CD4-positive, alpha-beta memory T cell (primary cell): ENCODE measurements at places on chromosomes 6 and 20. TPM values are rescaled to one million over a fixed set of nuclear protein-coding genes. Genes with fewer than 3 reads are reported as not detected.

EDN3 gene
- 0.78 TPM for total RNA-seq

TP53TG5 gene
- total RNA-seq: not detected

OTOR gene
- total RNA-seq: not detected

TSPO2 gene
- not detected for total RNA-seq

TSHZ2 gene
- 31.8 TPM for total RNA-seq

HLA-DQA1 gene
- 6.7 TPM for total RNA-seq

BNIP5 gene
- not detected for total RNA-seq

SPATA2 gene
- total RNA-seq: 8.7 TPM

MOG gene
- not detected for total RNA-seq

PGBD1 gene
- 1.1 TPM for total RNA-seq

CAGE1 gene
- total RNA-seq: 0.33 TPM

PRRT1 gene
- 1.5 TPM for total RNA-seq
